GM12864 (cell line): ENCODE measurements at places on chromosomes 2 and 18.

GRCh38 chr2:53519918-53520841, 247.4 kb upstream of the CHAC2 start:
- no peak for DNase-seq

DNA sequence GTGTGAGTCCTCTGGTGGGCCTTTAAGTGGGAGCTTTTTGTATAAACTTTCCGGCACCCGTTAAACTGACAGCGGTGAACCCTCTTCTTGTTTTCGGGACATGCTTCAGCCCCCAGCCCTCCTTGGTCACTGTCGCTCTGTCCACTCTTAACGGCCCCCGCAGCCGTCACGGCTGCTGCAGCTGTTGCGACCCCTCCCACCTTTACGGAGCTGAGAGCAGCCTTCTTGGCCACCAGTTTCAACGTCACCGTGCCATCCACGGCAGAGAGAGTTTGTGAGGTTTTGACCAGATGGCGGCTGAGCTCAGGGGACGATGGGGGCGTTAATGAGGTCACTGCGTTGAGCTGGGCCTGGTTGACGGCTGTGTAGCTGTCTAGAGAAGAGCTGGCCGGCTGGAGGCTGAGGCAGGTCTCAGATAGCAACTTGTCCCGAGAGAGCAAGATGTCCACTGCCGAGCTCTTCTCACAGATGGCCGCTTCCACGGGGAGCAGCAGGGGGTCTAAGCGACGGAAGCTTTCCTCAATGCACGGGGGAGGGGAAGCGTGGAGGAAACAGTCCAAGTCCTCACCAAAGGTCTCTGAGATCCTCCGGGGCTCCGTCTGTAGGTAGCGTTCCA, 41.9 kb downstream of the KLF7 start:
- no peak for DNase-seq

DNA sequence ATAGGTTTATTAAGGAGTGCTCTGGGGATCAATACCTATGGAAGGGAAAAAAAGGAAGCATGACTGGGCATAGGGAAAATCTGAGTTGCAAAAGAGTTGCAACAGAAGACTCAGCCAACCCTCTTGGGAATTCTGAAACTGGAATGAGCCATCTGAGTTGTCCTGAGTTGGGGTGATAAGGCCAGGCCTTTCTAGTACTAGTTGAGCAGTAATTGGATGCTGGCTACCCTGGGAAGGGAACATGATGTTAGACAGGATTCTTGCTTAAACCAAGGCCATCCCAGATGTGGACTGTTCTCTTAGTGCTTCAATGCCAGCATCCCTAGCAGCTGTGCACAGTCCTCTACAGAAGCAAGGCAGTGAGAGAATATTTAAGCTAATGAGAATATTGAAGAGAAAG, 348.8 kb upstream of the GULP1 start:
- DNase-seq = no peak

DNA sequence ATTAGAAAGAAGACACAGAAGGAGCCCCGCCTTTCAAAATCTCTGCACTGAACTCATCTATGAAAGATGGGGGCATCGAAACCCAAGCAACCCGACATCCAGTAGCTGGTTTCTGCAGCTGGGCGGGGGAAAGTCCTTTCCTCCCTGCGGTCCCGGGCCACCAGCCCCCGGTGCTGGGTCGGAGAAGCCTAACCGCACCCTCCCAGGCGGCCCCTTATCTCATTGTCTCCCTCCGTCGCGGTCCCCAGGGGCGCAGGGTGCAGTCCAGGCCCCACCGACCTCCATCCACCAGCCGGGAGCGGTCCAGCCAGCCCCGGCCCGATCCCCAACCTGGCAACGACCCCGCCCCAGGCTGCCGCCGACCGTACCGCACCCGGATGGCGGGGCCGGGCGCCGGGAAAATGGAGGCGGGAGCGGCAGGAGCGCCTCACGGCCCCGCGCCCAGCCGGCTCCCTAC, 452 bp downstream of the RAPH1 start:
- no peak for DNase-seq

DNA sequence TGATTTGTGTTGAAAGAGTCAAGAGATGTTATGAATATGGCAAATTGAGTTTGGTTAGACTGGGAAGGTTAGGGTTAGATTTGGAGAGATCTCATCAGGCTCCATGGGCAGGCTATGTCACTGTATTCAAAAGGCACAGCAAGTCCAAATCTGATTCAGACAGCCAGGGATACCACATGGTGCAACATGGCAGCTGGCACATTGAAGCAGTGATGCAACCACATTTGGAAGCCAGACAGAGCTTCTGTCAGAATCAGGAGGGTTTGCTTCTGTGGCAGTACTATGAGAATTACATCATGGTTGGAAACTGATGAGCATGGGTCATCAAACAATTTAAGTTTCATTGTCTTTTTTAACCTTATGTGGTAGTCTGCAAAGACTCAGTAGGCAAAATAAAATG, 772.2 kb downstream of the SUCLG1 start:
- DNase-seq = no peak

DNA sequence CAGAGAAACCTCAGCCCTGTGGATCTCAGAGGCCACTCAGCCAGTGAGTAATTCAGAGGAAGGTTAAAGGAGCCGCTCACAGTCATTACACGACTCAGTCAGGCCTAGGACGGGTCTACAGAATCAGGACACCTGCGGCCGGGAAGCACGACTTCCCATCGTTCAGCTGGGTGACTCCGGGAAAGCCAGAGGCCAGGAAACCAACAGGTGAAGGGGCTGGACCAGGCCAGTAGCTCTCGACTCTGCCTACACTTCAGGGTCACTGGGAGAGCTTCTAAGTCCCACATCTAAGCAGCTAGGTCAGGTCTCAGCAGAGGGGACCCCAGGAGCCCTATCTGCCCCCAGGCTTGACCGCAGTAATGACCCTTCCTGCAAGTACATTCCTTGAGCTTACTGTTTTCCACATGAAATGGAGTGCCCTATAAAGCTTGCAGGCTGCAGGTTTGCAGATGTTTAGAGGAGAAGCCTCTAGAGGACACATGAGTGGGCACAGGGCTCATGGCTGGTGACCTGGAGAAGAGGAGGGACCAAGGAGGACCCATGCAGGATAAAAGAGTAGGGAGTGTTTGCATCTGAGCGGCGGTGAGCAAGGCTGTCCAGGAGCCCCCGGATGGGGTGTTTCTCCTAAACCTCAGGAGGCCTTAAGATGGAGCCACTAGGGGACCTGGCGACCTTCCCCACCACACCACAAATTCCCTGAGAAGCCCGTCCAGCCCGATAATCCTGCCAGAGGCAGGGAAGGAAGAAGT, 9.5 kb downstream of the DIPK1C start:
- no peak for DNase-seq

- DNase-seq = no peak
Observed at GRCh38 chr18:76973520-76974266, 151.3 kb downstream of the ZNF236 start.
